ENCODE measurements at places on chromosomes 4 and X.

DNA sequence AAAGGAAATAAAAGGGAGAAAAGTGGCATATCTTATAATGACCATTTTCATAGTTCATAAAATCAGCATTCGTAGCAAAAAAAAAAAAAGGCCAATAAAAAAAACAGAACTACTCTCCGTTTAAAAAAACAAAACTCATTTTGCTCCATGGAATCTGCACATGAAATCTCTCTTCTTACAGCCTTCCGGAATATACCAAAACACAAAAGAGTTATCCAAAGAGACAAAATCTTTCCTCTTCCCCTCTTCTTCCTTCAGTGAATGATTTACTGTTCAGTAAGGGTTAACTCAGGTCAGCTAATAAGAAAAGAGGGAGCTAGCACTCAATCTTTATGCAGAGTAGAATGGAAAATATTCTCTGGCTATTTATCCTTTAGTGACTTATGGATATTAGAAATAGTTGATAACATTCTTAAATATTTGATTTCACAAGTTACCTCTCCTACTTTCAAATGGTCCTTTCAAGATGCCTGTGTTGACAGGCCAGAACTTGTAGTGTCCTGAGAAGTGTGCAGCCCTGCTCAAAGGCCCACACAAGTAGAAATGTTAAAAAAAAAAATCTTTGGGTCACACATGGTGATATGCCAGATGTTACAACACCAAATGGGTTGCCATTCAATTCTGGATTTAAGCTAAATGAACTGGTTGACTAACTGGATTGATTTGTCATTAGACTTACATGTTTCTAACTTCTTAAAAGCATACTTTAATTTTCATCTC, 42.1 kb downstream of the PDGFC start:
- DNase-seq: no peak

GRCh38 chrX:63740382-63740781, 44.6 kb downstream of the ARHGEF9 start:
- DNase-seq: no peak

- no peak for DNase-seq
Measured at GRCh38 chr4:2915789-2916188, 47.4 kb downstream of the NOP14 start.

DNA sequence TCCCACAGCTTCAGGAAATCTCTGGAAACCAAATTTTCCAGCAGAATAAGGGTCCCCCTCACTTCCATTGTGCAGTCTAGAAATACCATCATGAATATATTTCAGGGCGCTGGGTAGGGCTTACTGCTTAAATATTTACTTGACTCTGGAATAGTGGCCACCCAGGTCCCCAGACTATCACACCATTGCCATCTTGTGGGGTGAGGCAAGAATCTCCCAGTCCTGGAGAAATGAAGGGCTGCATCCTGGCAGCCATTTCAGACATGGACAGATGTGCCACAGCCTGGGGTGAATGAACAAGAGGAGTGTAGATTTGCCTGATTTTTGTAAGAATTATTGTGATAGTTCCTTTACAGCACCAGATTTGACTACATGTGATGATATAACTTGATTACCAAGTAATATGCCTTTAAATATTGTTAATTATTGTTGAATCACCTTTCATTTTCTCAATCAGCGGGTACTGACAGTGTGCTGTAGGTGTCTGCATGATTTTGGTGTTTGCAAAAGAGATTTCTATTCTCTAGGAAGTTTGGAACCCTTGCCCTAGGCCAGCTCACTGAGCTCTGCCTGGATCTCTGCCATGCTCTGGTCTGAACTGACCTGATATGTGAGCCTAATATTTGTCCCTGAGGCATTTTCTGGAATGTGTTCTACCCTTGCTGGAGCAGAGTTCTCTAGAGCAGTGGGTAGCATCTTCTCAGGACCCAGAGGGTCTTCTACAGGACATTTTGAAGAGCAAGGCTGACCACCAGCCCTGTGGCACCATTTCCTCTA, 183.4 kb downstream of the KIT start:
- DNase-seq: no peak

GRCh38 chr4:143207555-143207954, 22.8 kb downstream of the USP38 start:
- DNase-seq: no peak

Data from right renal cortex interstitium (tissue), 3 donors.